Immature natural killer cell (primary cell): ENCODE measurements at places on chromosomes 16 and 17.

- no peak for DNase-seq
Observed at GRCh38 chr16:84407588-84408313, 39.4 kb downstream of the ATP2C2 start.

DNA sequence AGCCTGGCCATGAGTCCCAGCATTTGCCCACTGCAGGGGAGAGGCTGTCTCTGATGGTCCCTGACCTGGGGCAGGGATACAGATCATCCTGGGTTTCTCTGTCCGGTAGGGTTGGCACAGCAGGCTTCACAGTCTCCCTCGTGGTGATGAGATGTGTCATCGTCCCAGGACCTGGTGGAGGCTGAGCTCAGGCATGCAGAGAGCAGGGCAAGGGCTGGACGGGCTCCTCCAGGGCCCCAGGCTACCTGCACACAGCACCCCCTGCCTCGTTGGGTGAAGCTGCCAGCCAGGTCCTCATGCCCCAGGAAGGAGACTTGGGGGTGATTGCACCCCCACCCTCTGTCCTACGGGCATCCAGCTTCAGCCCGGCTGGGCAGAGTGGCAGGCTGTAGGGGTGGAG, 155.8 kb upstream of the GSE1 start:
- no peak for DNase-seq

DNA sequence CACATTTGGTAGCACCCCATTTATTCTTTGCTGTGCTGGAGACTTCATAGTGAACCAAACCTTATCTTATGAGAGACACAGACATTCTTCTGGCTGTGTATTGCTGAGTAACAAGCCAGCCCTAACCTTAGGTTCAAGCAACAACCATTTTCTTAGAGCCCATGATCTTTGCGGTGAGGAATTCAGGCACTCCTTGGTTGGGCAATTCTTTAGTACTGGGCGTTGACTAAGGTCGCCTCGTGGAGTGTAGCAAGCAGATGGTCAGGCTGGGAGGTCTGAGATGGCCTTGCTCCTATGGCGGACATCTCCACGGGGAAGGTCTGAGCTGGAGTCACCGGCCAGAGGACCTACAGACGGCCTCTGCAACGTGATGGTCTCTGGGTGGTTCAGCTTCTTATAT, 43.1 kb downstream of the ARSG start:
- no peak for DNase-seq

DNA sequence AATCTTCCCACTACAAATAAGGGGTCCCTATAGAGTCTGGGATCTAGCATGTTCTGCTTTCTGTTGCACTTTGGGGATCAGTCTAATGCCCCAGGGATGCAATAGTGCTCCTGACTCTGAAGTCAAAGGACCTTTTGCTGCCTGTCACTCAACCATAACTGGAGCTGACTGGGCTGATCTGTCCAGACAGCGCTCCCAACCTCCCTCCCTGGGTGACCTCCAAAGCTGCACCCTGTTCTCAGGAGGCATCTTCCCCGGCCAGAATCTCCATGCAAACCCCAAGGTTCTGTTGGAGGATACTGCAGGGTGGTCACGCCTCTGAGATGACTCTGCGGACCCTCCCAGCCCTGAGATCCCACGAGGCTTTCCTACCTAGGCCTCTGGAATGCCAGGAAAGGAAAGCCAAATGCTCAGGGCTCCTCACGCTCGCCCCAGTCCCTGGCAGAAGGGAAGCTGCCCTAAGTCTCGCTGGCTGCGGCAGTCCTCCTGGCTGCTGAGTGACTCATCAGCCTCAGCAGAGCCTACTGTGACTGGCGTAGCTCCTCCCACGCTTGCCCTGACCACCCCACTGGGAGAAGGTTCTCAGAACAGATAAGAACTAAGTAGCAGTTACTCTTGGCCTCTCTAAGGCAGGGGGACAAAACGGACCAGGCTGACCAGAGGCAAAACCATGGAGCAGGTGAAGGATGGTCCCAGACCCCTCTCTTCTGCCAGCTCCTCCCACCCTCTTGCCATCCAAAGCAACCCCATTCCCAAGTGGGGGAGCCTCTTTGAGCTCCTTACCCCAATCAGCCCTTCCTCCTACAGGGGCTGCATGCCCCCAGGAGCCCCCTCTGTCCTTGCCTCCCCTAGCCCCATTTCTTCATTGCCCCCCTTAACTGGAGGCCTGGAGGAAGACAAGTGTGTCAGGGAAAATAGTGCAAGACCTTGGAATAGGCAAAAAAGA, 124.1 kb upstream of the TNRC6C start:
- peak; percentile 66 for DNase-seq

- no peak for DNase-seq
Observed at GRCh38 chr16:69064124-69064763, 41.2 kb upstream of the HAS3 start.

DNA sequence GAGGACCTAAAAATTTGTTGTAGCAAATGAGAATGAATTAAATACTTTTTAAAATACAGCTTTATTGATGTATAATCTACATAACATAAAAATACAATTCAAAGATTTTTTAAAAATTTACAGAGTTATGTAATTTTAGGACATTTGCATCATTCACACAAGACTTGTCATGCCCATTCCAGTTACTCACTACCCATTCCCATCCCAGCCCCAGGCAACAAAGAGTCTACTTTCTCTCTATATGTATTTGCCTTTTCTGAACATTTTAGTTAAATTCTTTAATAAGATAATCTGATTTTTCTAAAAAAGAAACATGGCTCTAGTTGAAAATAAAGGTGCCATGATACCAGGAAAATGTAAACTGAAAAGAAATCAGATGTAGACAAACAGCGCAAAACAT, 354.2 kb downstream of the PMP22 start:
- DNase-seq = no peak

DNA sequence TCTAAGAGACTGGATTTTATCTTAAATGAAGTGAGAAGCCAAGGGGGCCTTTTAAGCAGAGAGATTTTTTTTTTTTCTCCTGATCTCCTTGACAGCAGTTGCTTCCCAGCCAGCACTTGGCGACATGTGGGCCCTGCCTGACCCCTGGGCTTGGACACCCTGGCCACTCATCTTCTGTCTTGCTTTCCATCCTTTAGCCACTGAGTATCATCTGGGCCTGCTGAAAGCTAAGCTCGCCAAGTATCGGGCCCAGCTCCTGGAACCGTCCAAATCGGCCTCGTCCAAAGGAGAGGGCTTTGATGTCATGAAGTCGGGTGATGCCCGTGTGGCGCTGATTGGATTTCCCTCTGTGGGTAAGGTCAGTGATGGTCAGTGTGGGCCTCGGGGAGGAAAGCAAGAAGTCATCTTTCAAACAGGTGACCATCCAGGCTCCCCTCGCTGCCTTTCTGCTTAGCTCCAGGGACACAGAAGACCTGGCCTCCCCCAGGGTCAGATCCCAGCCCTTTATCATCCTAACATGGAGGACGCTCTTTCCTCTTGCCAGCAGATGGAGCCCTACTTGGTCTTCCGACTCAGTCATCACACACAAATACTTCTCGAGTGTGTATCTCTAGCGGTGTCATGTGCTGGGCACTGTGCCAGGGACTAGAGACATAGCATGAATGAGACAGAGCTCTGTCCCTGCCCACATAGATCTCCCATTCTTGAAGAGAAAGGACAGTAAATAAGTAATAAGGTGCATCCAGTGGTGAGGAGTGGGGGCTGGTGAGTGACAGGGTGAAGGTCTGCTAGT, 6.1 kb downstream of the DRG2 start:
- DNase-seq = no peak

DNA sequence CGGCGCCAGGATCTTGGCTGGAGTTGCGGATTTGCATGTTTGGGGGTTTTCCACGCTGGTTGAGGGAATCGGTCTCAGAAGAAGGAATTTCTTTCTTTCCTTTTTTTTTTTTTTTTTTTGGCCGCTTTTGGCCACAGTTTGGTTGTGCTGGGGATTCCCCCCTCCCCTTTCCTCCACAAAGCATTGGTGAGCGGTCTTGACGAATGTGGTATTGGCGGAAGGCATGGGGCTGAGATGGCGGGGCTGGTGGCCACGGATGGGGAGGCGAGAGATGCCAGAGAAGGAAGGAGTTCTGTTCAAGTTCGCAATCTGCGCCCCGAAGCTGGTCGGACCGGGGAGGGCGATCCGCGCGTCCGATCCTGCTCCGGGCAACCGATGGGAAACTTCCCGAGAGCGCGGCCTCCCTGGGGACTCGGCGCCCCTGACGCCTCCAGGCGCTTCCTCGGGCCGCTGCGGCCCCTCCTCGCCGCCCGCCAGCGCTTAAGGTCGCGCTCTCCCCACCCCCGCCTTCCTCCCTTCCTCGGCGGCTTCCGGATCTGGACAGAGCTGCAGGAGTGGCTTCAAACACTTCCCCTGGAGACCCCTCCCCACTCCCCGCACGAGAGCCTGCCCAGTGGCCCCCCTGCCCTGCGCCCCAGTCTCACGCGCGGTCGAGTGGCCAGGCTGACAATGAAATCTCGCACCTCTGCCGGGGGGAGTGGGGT, 43.2 kb downstream of the RAI1 start:
- peak; percentile 49 for DNase-seq

DNA sequence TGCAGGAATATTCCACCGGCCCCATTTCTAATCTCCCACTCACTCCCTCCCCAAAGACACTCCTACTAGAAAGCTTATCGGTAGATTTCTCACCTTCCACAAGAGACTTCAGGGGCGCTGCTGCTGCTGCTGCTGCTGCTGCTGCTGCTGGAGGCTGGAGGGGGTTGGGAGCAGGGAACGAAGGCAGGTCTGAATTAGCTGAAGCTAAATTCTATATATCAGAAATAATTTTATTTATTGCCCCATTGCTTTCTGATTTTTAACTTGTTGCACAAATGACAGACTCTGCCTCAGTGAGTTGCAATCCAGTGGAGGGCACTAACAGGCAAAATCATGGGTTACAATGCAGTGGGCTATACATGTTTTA, 25.8 kb upstream of the HLF start:
- no peak for DNase-seq

GRCh38 chr16:14296663-14297062, 225.5 kb downstream of the MRTFB start:
- DNase-seq = no peak

GRCh38 chr16:11949527-11949926, 7.7 kb upstream of the NPIPB2 start:
- no peak for DNase-seq

GRCh38 chr17:6712058-6712853, 913 bp downstream of the SLC13A5 start:
- no peak for DNase-seq

DNA sequence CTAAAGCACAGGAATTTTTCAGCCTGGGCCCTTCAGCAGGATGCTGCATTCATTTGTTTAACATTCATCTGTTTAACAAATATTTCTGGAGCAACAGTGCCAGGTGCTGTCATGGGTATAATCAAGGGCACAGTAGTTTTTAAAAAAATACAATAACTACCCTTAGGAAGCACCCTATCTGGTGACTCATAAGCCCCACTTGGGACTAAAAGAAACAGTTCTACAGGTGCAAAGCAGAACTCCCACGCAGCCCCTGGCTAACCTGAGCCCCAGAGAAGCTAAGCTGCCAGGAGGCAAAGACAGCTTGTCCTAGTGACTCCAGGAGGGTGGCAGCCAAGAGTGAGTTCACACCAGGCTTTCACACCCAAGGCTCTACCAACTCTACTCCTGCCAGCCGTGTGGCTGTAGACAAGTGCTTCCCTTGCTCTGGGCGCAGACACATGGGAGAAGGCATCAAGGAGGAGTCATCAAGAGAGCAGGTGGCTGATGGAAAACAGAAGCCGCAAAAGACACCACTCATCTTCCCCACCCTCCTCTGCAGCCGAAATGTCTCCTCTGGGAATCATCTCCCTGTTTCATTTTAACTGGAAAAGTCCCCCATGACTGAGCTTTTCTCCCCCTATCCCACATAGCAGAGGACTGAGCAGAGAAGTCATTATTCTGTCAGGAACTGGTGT, 14.4 kb downstream of the CUEDC1 start:
- no peak for DNase-seq

GRCh38 chr16:69830534-69831211, 68.5 kb downstream of the WWP2 start:
- no peak for DNase-seq

- no peak for DNase-seq
Observed at GRCh38 chr17:50953831-50954601, 87.9 kb upstream of the TOB1 start.

GRCh38 chr16:4314532-4315185, 1.2 kb upstream of the GLIS2 start:
- no peak for DNase-seq

GRCh38 chr16:68704232-68704867, 32.7 kb upstream of the CDH1 start:
- peak; percentile 24 for DNase-seq

- no peak for DNase-seq
Observed at GRCh38 chr17:46045639-46046038, 46.6 kb downstream of the STH start.

GRCh38 chr17:67281053-67281452, 36.1 kb upstream of the HELZ start:
- DNase-seq = no peak

DNA sequence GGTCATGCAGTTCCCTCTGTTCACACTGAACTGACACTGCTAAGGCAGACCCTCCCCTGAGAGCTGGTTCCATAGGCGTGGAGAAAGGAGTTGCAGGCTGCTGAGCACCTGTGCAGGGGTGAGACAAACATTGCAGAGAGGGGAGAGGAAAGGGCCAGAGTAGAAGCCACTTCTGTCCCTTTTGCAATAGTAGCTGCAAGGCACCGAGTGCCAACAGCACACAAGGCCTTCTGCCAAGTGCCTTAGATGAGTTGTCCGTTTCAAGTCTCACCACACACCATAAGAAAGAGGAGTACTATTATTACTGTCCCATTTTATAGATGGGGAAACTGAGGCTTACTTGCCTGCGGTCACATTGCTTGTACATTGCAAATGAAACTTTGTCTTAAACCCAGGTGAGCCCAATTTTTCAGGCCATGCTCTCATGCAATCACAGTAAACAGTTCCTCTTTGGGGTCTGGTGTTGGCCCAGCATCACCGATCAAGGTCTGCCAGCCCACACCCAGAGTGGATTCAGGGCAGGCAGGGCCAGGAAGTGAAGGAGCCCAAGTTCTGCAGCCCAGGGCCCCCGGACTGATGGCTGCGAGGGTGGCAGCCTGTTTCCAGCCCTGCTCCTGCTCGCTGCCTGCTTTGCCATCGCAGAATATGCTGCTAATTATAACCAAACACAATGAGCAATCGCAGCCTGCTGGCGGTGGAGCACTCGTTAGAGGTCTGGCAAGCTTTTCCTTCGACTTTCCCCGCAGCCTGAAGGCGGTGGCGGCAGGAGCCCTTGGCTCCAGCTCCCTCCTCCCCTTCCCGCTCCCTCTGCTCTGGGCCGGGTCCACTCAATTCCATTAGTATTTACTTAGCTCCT, 36.8 kb upstream of the DYNLL2 start:
- DNase-seq = no peak

GRCh38 chr17:43680461-43680860, 18.7 kb upstream of the MEOX1 start:
- DNase-seq = no peak

GRCh38 chr17:27471321-27472269, 15.3 kb downstream of the KSR1 start:
- no peak for DNase-seq

- no peak for DNase-seq
Observed at GRCh38 chr17:47210105-47210504, 957 bp downstream of the MYL4 start.

GRCh38 chr16:10883004-10883403, 6.0 kb downstream of the CIITA start:
- DNase-seq = no peak

GRCh38 chr17:73365906-73366623, 54.3 kb upstream of the CDC42EP4 start:
- DNase-seq = no peak

GRCh38 chr16:19123535-19124178, 9.9 kb downstream of the ITPRIPL2 start:
- DNase-seq = no peak
